ENCODE measurements at places on chromosomes 3 and 15.

- no peak for DNase-seq
These were observed 810.3 kb downstream of the VGLL3 start for GRCh38 chr3:86180696-86181095.

GRCh38 chr3:62261736-62262135 lies 111.6 kb downstream of the FEZF2 start:
- no peak for DNase-seq

DNA sequence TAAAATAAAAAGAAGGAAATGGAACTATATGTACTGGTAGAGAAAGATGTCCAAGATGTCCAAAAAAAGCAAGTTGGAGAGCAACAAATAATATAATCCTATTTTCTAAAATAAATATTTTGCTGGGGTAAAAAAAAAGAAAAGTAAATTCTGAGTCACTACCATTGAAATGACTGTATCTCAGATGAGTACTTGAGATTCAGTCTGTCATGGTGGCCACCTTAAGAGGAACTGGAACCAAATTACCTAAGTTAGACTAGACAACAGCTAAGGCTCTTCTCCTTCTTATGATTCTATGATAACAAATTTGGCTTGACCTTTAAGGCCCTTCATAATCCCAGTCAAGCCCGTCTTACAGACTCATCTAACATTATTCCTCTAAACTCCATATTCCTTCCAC lies 270.6 kb upstream of the HES1 start:
- DNase-seq: no peak

DNA sequence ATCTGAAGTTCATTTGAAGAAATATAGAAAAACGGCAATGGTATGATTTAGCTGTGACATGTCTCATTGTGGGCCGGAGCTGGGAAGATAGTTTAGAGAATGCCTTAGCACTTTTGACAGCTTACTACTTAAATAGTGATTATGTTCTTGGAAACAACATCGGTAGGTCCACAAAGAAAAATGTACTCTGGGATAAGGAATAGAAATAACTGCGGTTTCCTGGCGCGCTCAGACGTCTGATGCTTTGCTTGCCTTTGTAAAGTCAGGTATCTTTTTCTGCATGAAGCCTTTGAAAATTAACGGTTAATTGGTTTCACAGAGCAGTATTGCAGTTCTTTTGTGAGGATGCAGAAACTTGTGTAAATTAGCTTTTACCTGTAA lies 1.4 kb downstream of the USP3 start:
- no peak for DNase-seq

- no peak for DNase-seq
These were observed 55.2 kb upstream of the CNTN6 start for GRCh38 chr3:1037631-1038030.

DNA sequence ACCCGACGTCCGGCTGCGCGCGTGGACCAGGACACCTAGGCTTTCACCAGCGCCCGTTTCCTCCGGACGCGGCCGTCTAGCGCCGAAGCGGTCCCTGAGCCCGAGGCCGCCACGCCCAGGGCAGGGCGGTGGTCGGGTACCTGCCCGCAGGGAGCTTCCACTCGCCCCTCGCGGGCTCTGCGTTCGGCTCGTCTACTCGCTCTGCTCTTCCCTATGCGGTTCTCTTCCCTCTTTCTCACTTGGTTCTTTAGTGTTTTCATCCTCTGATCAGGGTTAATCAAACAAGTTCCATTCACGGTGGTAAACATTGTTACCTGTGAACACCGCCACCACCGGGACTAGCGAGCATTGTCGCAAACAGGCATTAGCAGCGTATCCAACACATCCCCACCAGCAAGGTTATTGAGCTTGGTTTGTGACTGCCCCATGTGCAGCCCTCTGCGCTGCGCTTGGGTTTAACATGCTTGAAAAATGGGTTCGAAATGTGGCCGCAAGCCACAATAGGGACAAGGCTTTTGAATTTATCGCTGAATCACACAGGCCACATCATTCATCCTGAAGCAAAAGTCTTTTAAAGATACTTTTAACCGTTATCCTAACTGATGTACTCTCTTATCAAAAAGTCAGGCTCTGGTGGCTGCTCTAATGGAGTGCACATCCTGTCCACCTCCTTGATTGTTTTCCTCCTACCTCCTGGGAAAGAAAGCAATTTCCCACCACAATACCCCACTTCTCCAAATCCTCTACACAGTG lies 843 bp upstream of the CD47 start:
- DNase-seq: no peak

- DNase-seq: no peak
These were observed 14.6 kb downstream of the PSMD6 start for GRCh38 chr3:64008487-64009351.

DNA sequence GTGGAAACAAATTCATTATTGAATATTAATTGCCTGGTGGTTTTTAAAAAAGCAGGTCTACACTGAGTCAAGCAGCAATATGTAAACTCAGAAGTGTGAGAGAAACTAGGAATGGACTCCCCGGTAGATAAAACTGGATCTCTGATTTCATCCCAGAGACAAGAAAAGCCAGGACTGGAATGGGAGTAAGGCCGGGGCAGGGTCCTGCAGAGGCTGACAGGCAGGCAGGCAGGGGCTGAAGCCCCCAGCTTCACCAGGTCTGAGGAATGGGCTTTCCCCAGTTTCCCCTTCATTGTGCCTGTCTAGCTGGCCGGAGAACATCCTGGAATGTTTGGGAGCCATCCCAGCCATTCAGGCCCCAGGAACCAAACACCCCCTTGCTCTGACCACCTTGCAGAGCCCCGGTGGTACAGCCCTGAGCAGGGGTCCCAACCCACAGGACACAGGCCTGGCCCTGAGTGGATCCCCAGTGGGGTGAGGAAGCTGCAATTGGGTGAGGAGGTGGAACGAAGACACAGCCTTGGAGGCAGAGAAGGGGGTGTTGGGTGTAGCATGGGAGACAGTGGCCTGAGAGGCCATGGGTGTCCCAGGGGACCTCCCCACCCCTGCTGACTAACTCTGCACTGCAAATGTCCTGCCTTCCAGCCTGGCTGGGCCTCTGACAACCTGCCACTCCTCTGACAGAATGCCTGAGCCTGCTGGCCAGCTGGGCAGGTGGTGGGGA lies 31.7 kb upstream of the XYLB start:
- DNase-seq: no peak

- DNase-seq: no peak
These were observed 32.4 kb downstream of the SEC61A1 start for GRCh38 chr3:128084675-128085021.

- DNase-seq: no peak
These were observed 18.5 kb downstream of the PAQR9 start for GRCh38 chr3:142945023-142945422.

DNA sequence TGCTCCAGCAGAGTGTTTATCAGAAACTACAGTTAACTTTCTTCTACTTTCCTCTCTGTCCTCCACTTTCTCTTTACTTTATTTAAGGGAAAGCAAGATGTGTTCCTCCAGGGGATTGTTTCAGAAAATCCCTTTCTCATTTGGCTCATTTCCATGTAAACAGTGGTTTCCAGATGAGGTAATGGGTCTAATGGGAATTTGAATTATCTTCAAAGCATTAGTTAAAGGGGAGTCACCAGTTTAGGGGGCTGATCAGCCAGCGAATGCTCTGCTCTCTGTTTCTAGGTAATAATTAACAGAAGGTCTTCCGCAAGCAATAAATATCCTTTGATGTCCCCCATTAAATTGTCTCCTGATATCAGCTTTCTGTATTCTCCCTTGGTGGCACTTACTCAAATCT lies 30.4 kb upstream of the ZNF639 start:
- peak; percentile 15 for DNase-seq

DNA sequence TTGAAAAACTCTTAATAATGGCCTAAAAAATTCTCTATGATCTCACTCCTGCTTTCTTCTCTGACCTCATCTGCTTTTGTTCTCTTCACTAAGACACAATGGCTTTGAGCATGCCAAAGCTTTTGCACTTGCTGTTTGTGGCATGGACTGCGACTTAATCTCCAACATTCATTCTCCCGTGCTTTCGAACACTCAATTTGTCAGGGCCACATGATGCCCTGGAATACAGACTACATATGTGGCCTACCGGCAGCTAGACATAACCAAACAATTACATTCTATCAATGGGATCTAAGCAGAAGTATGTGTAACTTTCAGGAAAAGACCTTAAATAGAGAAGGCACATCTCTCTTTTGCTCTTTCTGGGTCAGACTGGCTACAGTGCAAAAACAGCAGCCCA lies 506.5 kb downstream of the MAGI1 start:
- no peak for DNase-seq

GRCh38 chr3:127853681-127854080 lies 31.4 kb upstream of the MGLL start:
- no peak for DNase-seq

GRCh38 chr3:193236599-193236998 lies 4.4 kb upstream of the PLAAT1 start:
- DNase-seq: no peak

DNA sequence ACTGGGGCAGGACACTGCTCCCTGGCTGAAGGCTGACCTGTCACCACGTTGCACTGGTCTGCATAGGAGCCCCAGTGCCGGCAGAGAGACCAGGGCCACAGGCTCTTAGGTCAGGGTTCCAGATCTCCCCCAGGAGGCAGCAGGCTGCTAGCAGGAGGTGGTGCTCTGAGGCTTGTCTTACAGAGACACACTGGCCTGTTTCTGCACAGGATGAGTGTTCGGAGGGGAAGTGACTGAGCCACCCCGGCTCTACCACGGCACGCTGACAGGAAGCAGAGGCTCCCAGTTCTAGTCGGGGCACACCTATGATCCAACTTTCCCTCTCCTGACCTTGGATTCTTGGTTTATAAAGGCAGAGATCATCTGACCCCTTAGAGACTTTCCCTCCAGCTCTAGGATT lies 8.6 kb downstream of the FBXL22 start:
- no peak for DNase-seq

- no peak for DNase-seq
These were observed 10.4 kb downstream of the SLC12A8 start for GRCh38 chr3:125202197-125202596.

- DNase-seq: peak; percentile 83
These were observed 179.1 kb downstream of the THSD4 start for GRCh38 chr15:71294251-71294910.

GRCh38 chr3:153305189-153305588 lies 143.2 kb downstream of the RAP2B start:
- no peak for DNase-seq

GRCh38 chr3:32226875-32227500 lies 11.5 kb upstream of the CMTM8 start:
- no peak for DNase-seq

DNA sequence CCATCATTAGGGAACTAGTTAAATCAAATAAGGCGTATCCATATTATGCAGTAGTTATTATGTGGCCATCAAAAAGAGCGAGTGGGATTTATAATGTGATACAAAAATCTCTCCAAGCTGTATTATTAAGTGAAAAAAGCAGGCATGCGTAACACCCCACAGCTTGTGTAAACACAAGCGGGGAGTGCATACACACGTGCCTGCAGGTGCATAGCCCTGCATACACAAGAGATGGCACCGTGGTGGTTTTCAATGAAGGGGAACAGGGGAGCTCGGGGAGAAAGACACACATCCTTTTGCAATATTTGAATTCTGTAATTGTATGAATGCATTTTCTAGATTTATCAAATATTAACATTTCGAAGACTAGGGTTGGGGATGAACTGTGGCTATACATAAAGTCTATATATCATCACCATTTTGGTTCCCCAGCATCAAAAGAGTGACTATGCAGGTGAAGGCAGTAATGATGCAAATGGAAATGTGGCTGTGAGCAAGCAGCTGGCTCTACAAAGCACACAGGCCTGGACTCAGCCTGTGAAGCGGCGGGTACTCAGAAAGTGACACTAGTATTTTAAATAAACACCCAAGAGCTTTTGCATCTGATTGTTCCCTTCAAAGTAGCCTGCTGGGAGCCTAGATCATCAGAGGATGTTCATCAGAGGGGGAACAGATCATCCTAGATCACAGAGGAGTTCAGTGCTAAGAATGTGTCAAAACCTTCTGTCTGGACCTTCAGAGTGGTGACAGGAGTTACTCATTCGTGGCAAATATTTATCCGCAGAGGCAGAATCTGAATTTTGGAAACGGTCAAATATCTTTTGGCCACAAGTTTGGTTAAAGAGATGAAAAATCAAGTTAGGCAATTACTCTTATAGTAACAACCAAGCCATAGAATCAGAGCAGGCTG lies 9.4 kb upstream of the KIF7 start:
- DNase-seq: no peak

GRCh38 chr15:31802761-31803160 lies 227.6 kb upstream of the CHRNA7 start:
- DNase-seq: no peak

DNA sequence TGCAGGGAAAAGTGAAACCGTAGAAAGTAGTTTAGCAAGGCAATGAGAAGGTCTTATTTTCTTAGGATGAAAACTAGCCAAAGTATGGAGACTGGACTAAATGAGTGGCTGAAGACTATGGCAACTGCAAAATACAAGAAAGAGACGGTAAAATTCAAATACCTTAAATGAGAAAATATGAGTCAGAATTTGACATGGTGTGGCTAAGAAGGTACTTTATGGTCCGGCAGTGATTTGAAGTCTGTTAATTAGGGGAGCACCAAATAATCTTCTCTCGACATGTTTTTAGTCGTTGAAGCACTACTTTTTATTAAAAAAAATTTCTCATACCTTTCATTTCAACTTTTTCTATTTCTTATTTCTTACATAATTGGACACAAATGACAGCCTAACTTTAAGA lies 12.8 kb upstream of the CMC1 start:
- DNase-seq: no peak

DNA sequence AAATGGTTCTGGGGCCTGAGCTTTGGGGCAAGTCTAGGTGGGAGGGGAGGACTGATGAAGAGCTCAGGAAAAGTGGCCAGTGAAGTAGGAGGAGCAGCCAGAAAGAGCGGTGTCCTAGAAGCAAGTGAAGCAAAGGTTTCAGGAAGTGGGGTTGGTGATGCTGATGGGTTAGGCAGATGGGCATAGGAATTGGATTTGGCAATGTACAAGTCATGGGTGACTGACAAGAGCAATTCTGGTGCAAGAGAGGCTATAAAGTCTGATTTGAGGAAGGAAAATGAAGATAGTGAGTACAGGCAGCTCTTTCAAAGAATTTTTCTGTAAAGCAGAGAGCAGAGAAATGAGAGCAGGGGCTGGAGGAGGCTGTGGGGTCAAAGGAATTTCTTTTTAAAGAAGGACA lies 19.7 kb downstream of the ALPK3 start:
- no peak for DNase-seq

GRCh38 chr3:112650482-112650881 lies 9.5 kb upstream of the CCDC80 start:
- DNase-seq: no peak

DNA sequence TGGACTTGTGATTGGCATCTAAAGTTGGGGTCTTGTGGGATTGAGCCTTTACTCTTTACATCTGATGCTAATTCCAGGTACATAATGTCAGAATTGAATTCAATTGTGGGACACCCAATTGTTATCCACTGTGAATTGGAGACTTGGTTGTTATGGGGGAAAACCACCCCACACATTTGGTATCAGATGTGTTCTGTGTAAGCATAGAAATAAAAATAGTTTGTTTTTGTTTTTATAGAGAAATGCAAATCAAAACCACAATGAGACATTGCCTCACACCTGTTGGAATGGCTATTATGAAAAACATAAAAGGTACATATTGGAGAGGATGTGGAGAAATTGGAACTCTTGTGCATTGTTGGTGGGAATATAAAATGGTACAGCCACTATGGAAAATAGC lies 58.5 kb downstream of the CPA3 start:
- no peak for DNase-seq

All from HFF-Myc (cell line).